ENCODE measurements at places on chromosomes 5 and 9.
A peak's percentile ranks its signal among the peaks of the same experiment; 100 is the strongest.

DNA sequence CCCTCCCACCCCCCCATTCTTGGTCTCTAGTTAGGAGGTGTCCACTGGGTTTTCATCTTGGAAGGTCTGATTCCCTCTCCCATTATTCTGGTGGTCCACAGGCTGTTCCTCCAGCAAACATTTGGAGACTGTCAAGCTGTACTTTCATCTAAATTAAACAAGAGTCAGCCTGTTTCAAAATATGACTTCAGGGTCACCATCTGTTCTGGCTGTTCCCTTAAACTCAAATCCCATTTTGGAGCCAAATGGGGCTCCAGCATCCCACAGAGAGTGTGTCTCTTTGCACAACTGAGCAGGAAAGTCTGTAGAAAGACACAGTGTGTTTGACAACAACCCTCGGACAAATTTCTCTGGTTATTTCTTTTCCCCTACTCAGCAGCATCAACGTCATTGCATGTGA, 20.5 kb downstream of the COL15A1 start:
- no peak for DNase-seq

DNA sequence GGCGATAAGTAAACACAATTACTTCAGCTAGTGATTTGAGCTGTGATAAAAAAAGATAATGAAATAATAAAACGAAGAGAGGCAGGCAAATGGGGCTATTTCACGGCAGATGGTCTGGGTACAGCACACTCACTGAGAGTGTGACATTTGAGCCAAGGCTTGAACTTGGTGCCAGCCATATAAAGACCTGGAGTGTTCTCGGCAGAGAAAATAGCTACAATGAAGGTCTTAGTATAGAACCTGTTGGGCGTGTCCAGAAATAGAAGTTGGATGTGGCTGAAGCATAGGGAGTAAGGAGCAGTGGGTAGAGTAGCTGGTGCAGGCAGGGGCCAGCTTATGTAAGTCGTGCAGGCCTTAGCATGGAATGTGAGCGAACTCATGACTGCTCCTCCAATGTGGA, 660.3 kb upstream of the WWC1 start:
- DNase-seq = no peak

DNA sequence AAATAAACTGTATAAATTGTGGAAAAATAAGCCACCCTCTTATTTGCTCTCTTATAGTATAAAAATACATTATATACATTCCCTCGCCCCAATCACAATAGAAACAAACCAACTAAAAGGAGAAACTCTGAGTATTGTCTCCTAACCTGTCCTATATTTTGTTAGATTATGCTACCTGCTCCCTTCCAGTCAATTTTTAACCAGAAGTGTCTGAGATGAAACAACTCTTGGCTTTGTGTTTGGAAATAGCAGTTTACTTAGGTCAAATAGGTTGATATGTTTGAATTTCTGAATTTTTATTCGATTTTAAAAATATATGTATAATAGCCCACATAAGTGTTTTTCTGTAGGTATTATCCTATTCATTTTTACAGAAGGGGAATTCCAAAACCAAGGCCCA, 475.0 kb upstream of the ZNF462 start:
- DNase-seq = no peak

DNA sequence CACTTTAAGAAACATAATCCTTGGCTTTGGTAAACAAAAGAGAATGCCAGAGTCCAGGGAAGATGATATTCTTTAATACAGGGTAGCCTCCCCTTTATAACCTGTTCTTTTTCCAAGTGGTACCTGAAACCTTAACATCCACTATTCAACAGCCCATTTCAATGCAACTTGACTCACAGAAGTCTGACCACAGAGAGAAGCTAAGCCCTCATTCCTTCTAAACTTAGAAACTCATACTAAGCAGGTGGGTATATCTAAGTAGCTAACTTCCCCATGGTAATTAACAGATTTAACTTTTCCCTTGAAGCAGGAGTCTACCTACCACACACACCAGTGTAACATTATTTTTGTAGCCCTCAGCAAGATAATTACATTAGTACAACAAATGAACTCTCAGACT, 91.9 kb downstream of the CEMIP2 start:
- DNase-seq = no peak

DNA sequence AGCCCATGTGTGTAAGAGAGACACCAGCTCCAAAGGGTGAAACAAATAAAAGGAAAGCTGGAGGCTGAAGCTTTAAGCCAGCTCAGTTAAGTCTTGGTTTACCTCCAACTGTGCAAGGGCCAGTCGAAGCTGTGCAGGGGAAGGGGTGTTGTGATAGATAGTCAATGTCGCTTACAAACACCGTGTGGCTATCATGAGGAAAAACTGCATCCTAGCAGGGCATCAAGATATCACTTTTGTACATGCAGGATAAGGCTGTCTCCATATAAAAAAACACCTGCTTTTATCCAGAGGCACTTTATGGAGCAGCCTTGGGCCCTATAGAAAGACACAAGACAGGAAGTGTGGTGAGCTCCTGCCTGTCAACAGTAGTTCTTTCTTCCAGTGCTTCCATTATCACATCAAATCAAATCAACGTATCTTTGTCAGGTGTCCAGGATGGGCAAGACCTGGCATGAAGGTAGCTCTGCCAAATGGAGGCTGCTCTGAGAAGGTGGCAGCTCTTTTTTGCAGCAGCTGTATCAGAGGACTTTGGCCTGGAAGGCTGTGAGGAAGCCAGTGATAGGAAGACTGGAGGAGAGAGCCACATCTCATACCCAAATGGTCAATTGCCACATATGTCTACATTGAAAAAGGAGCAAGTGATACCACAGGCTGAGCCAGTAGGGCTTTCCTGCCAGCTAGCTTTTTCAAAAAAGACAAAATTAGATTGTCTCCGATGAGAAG, 29.3 kb upstream of the SELENOP start:
- DNase-seq = no peak

DNA sequence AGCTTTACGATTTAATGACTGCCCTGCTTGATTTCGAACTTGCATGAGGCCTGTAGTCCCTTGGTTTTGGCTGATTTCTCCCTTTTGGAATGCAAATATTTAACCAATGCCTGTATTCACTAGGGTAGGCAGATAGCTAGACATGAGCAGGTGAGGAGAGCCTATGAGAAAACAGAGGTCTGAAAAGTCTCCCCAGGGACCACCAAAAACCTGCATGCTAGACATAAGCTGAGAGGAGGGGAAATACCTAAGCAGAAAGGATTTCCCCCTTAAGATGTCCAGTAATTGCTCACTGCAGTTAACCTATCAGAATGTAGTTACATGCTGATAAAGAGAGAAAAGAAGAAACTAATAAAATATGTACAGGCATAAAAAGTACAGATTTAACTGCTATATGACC, 667.4 kb upstream of the SEMA6A start:
- no peak for DNase-seq

GRCh38 chr5:151632524-151632923, 41.4 kb upstream of the FAT2 start:
- no peak for DNase-seq

DNA sequence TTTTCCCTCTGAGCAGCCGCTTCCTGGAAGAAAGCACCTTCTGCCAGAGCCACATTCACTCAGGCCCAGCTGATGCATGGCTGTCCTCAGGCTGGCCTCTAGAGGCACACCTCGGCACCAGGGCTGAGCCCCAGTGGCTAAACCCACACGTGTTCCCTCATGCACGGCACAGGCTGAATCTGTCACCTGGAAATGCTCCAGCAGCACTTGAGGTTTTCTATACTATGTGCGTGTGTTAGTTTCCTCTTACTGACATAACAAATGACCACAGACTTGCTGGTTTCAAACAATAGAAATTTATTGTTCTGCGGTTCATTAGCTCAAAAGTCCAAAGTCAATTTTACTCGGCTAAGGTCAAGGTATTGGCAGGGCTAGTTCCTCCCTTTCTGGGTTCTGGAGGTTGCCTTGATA, 141.4 kb downstream of the LRRC70 start:
- DNase-seq = peak; percentile 4

- peak; percentile 3 for DNase-seq
Measured at GRCh38 chr5:42057254-42057690, 132.2 kb downstream of the FBXO4 start.

DNA sequence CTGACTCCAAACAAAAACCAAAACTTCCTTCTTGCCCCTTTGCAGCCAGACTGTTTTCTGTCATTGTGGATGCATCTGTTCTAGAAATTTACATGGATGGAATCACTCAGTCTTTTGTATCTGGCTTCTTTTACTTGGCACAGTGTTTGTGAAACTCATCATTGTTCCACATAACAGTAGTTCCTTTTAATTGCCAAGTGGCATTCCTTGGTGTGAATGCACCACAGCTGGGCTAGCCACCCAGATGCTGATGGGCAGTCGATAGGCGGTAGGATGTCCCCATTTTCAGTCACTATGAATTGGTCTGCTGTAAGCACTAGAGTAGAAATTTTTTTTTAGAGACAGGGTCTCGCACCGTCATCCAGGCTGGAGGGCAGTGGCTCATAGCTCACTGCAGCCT, 6.3 kb upstream of the CLPTM1L start:
- no peak for DNase-seq

DNA sequence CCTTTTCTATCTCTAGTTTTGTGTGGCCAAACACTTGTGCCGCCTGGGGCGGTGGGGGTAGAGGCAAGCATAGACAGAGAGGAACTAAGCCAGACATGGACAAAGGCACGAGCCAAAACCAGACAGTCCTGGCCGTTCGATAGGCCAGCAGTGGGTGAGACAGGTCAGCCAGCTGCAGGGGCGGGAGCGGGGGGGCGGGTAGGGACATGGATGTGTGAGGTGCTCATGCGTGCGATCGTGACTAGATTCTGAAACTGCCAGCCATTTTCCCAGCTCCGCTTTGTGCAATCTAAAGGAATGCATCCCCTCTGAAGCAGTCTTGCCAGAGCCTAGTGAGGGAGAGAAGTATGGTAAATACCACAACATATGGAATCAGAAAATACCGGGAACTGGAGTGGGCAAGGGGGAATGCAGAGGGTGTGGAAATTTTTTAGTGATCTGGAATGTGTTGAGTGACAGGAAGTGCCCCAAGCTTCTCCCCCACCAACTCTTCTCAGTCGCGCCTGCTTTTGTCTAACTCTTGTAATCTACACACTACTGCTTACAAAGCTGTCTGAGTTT, 111.9 kb downstream of the NR6A1 start:
- DNase-seq = peak; percentile 21

DNA sequence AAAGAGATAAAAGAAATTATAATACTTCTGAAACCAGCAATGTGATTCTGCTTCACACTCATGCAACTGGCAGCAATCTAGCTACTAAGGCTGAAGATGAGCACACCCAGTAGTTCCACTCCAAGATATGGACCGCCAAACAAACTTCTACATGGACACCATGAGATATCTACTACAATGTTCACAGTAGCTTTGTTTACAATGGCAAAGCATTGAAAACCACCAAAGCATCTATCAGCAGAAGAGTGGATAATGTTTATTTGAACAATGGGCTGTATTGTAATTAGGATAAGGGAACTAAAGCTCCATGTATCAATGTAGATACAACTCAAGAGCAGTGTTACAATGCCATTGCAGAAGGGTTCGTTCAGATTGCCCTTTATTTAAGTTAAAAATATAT, 91.2 kb upstream of the ERBIN start:
- no peak for DNase-seq

DNA sequence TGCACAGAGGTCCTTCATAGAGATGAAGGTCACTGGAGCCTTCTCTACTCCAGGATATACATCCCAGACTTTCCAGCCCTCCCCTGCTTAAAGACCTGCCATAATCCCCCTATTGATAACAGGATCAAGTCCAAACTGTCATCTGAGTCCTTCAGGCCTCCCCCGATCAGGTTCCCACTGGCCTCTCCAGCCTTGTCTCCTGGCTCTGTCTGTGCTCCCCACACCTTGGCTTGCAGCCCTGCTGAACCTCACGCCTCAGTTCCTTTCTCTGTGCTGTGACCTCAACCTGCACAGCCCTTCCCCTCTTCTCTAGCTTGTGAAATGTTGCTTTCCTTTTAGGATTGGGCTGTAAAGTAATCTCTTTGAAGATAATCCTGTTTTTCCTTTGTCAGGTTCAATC, 2.5 kb upstream of the HRH2 start:
- DNase-seq = no peak

DNA sequence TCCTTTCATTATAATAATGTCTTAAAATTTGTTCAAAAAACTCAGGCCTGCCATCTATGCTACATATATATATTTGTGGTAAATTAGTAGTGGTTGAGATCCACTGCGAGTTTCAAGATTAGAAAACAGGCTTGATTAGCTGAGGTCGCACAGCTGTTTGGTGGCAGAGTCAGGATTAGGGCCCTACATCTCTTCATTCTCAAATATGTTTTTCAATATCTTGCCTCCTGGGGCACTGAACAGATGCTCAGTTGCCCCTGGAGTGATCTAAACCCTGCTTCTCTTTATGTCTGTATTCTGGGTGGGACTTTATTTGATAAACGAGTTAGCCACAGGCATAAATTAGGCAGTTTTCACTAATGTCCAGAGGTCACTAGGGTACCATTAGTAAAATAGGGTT, 27.8 kb upstream of the CEP120 start:
- no peak for DNase-seq

DNA sequence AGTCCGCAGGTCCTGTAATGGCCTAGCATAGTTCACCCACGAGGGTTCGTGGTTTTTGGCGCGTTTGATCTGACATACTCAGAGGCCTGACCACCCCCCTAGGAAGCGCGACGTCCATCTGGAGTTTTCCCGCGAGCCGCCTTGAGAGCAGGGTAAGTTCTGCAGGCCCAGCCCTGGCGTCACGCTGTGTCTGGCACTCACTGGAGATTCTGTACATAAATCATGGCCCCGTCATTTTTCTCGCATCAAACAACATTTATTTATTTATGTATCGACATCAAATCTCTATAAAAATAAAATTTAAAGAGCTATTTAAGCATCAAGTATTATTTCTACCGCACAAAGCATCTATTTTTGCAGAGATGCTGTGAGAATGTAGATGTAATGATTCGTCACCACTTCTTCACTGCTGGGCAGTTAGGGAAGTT, 437 bp upstream of the TRIM41 start:
- no peak for DNase-seq

DNA sequence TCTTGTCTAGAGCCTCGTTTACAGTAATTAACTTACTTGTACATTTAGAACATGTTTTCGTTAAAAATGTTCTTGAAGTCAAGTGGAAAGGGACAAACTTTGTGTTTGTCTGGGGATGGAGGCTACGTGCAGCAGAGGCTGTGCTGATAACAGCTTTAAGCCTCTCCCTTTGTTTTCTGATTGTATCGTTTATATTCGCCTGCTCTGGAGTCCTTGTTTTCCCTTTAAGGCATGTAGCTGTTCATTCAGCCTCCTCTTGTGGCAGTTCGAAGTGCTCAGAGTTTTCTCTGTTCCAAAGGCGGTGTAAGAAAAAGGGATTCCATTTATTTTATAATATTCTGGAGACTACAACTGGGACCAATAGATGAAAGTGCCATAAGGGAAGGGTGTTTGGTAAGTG, 1.9 kb downstream of the SLC36A1 start:
- no peak for DNase-seq

GRCh38 chr5:95284572-95285408, at the start of gene MCTP1:
Gene MCTP1, minus strand, starts transcription at chr5:95285094.
- DNase-seq = peak; percentile 0

DNA sequence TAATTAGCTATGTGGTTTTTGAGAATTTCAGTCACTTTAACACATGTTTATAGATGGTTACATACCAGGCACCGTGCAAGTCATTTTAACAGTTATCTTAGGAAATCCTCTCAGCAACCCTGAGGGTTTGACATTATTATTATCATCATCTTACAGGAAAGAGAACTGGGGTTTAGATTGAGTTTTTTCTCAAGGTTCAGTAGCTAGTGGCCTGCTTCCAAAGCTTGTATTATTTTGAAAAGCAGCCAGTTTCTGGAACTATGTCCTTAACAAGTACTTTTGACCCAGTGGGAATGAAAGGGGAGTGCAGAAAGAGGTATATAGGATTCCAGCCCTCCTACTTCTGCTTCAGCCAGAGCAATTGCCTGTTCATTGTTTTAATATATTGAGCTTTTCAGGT, 157.5 kb downstream of the COMMD10 start:
- DNase-seq = no peak

- no peak for DNase-seq
Measured at GRCh38 chr9:132144708-132145365, 17.0 kb upstream of the NTNG2 start.
